ENCODE measurements at places on chromosomes 13 and 19.

DNA sequence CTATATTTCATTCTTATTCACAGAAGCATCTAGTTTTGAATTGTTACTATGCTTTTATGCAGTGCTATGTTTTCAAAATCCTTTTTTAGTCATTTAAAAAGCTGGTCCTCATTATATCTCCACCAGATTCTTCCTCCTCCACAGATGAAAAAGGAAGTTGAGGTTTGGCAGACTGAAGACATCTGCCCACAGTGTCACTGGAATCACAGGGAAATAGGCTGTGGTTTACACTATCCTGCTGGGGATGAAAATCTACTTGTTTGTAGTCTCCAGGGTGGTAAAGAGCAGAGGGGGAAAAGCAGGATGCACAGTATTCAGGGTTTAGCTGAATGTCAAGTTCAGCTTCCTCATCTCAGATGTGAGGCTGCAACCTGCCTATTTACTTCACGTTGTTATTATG, 351.2 kb downstream of the DNAJC15 start:
- no peak for DNase-seq

DNA sequence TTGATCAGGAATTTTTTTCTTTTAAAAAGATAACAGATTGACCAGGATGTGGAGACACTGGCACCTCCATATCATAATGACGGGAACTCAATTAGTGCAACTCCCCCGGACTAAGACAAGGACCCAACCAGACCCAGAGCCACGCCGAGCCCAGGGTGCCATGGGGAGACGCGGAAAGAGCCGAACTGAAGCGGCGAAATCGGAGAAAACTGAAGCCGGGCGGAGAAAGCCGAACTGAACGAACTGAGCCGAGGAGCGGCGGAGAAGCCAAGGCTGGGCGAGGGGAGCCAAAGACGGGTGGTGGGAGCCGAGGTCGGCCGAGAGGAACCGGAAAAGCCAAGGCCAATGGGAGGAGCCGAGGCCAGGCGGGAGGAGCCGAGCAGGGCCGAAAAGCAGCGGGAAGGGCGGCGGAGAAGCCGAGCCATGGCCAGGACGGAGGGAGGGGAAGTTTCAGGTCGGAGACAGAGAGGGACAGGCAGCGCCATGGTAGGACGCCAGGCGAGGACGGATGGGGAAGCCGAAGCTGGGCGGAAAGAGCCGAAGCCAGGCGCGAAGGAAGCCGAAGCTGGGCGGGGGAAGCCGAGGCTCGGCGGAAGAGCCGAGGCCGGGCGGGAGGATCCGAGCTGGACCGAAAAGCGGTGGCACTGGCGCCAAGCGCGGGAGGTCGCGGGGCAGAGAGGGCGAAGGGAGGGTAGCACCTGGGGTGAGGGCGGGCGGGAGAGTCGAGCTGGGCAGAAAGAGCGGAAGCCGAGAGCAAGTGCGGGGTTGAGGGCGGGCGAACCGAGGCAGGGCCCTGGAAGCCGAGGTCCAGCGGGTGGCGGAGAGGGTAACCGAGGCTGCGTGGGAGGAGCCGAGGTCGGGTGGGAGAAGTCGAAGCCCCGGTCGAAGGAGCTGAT, 29.4 kb downstream of the ZNF557 start:
- DNase-seq = peak; percentile 92

GRCh38 chr13:20495087-20496023, 30.3 kb downstream of the CRYL1 start:
- peak; percentile 33 for DNase-seq

- DNase-seq = no peak
These were observed 5.0 kb upstream of the JUNB start for GRCh38 chr19:12786141-12786870.

- no peak for DNase-seq
These were observed 51.9 kb downstream of the SLAIN1 start for GRCh38 chr13:77749344-77749880.

DNA sequence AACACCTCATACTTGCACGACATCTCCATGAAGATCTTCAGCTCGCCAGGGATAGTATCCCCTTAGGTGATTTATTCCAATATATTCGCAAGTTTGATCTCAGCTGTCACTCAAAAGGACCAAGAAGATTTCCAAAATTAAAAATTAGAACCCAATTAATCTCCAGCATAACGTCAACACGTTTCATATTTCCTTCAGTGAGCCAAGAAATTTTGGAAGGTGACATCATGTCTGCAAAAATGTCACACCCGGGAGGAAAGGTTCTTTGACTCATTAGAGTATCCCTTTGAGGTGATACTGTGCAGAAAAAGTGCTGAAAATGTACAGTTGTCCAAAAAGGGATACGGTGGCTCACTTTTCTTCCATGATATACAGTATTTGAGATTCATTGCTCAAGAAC, 569.6 kb downstream of the EFNB2 start:
- no peak for DNase-seq

DNA sequence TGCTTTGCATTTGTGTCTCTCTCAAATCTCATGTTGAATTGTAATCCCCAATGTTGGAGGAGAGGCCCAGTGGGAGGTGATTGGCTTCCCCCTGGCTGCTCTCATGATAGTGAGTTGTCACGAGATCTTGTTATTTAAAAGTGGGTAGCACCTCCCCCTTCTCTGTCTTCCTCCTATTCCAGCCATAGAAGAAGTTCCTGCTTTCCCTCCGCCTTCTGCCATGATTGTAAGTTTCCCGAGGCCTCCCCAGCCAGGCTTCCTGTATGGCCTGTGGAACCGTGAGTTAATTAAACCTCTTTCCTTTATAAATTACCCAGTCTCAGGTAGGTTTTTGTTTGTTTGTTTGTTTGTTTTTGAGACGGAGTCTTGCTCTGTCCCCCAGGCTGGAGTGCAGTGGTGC, 3.8 kb downstream of the LILRA4 start:
- no peak for DNase-seq

DNA sequence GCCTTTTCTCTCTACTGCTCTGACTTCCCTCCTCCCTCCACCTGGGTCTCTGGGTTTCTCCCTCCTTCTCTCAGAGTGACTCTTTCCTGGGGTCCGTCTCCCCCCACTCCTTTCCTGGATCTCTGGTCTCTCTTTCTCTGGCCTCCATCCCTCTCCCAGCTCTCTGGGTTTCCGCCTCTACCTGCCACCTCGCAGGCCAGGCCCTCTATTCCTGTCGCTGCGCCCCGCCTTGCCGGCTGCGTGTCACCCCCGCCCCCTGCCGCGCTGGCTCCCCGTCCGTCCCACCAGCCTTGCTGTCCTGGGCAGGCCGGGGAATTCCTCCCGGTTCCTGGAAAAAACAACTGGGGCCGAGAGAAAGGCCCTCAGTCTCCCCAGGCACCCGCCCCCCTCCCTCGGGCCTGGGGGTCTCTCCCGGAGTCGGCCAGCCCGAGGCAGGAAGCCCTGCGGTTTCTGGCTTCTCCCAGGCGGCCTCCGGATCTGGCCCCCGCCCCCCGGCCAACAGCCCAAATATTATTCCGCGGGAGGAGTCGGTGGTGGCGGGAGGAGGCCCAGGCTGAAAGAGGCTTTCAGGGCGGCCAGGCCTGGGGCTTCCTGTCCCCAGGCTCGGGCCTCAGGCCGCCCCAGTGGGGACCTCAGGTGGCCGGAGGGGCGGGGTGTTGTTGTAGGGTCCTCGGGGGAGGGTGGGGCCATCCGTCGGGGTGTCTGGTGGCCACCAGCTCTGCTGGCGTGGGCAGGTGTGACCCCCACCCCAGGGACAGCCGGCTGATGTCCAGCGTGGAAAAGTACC, 9.3 kb downstream of the IRF2BP1 start:
- peak; percentile 34 for DNase-seq

- DNase-seq = no peak
These were observed 200.5 kb downstream of the ABCC4 start for GRCh38 chr13:95100525-95101433.

- no peak for DNase-seq
These were observed 55.5 kb upstream of the KATNAL1 start for GRCh38 chr13:30362869-30363268.

DNA sequence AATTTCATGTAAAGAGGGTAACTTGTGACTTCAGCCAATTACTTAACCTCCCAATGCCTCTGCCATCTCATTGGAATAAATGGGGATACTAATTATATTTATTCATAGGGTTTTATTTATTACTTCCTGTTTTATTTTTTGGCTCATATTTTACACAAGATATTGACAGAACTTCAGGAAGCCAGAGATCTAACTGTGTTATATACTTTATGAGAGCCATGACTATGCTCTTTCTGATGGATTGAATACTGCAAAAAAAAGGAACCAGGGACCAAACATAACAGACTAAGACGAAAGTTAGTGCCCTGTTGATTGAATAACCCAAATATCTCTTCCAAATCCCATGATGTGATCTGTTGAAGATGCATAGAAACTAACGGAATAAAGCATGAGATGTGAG, 243.3 kb upstream of the STARD13 start:
- no peak for DNase-seq

GRCh38 chr13:35940734-35941133, 190.4 kb downstream of the DCLK1 start:
- DNase-seq = no peak

DNA sequence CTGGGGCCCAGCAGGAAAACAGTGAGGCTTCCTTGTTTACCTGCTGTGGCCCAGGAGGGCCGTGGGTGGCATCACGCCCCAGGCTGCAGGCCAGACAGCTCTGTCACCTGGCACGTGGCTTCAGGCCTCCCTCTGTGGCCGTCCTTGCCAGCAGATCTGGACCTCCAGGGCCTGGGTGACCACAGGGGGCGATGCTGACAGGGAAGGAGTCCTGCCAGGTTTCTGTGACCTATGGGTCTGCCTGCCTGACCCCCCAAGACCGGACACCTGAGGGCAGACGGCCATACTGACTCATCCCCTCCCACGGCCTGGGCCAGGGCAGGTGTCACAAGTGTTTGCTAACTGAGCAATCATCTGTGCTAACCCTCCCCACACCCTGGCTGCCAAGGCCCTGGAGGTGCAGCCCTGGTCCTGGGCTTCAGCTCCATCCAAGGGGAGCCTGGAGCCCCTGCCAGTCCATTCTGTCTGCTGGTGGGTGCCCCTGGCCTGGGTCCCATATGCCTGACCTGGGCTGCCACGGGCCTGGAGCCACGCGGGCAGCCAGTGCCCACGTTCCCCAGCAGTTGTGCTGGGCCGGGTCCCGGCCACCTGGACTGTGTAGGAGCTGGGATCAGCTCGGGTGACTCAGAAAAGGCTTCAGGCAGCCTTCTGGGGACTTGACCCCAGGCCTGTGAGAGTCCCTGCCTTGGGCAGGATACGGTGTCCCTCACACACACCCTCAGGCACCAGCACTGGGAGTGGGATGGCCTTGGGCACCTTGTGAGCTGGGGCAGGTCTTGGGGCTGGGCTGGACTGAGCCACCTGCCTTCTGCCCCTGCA, 3.7 kb downstream of the CDC34 start:
- DNase-seq = no peak

DNA sequence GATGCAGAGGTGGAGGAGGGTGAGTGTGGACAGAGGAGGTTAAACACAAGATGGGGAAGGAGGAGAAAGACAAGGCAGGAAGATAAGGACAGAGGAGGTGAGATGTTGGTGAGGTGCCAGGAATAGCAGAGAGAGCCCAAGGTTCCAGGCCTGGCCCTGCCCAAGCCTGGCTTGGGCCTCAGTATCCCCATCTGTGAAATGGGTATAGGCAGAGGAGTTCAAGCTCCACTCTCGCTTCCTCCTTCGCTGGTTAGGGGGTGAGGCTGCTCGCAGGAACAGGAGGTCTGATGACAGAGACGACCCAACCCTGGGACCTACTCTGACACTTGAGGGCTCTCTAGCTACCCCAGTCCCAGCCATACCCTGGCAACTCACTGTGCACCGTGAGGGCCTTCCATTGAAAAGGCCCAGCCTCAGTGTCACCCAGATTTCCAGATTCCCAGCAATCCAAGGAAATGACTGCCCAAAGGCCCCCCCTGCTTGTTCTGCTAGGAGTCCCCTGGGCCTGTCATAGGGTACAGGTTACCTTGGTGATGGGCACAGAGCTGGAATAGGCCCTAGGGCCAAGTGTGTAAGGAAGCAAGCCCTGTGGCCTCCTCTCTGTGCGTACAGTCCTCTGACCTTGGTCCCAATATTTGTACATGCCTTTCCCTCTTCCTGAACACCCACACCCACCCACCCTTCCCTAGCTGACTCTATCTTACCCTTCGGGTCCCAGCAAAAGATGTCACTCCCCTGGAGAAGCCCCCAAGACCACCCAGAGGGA, 8.6 kb upstream of the ANGPTL8 start:
- DNase-seq = no peak

GRCh38 chr13:21901336-21901735, 230.5 kb downstream of the FGF9 start:
- no peak for DNase-seq

DNA sequence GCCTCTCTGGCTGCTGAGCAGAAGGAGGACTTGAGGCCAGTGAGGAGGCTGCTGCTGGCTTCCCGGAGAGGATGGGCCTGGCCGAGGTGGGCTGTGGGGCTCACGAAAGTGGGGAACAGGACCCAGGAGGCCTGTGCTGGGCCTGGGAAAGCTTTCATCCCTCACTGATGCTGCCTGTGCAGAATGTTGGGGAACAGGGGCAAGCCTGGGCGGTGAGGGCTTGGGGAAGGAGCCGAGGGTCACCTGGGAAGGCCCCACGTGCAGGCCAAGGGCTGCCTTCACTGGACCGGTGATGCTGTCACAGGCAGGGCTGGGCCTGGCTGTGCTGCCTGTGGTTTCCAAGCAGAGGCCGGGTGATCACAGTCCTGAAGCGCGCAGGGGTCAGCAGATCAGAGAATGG, 9.4 kb downstream of the AP1M1 start:
- DNase-seq = no peak

DNA sequence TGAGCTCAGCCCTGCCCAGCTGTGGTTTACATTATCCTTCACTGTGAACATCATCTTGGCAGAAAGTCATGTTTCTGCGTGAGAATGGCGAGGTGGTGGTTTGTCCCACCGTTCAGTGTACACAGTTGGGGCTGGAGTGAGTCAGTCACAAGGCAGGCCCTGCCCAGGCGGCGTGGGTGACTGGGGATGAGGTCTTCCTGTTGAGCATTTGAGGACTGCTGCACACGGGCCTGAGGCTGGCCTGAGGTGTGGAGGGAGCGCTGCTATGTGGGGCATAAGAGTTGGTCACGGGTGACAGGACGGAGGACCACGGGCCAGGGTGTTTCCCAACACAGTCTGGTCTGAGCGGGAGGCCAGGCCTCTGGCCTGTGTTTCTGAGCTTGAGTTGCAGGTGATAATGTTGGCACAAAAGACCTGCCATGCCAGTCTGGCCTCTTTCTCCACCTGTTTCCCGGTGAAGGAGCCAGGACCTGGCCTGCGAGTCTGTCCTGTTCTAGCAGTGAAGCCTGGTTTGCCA, 13.4 kb upstream of the C19orf33 start:
- no peak for DNase-seq

DNA sequence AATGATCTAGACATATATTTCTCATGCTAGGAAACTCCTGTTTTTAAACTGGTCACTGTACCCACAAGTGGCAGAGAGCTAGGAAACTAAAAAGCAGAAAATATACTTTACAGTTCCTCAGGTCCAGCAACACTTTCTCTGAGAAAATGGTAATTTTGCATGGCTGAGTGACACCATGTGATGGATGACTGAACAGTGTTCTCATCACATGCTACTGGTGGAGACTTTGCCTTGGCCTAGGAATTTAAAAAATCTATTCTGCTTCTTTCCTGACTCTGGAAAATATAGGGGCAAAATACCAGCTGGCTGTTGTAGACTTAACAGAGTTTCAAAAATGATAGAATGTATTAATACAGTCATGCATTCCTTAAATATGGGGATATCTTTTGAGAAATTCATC, 50.0 kb downstream of the LATS2 start:
- no peak for DNase-seq

GRCh38 chr13:113947311-113948033, 26.4 kb downstream of the C13orf46 start:
- DNase-seq = no peak

All from activated T-cell treated with anti-CD3 and anti-CD28 coated beads, Interleukin-2, amount 50 U/mL, for 1 hour (primary cell).